Lung microvascular endothelial cell (primary cell): ENCODE measurements at places on chromosomes 1 and 21. TPM values are rescaled to one million over a fixed set of nuclear protein-coding genes. Genes with fewer than 3 reads are reported as not detected.

- DNase-seq, result no peak
Measured at GRCh38 chr1:11256299-11256698, 6.1 kb downstream of the MTOR start.

DNA sequence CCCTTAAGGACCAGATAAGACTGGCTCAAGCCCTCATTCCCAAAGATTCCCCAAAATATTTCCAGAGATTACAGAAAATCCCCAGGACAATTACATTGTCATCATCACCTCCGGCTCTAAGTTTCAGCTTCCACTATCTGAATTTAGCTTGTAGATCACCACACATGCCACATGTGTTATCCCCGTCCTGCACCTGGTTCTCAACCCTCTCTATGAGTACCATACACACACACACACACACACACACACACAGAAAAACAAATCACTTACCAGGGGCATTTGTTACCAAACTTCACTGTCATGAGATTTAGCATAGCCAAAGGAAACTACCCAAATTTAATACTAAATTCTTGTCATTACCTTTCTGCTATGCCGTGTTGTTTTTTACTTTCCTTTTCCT lies 15.4 kb upstream of the TSPAN1 start:
- no peak for DNase-seq

DNA sequence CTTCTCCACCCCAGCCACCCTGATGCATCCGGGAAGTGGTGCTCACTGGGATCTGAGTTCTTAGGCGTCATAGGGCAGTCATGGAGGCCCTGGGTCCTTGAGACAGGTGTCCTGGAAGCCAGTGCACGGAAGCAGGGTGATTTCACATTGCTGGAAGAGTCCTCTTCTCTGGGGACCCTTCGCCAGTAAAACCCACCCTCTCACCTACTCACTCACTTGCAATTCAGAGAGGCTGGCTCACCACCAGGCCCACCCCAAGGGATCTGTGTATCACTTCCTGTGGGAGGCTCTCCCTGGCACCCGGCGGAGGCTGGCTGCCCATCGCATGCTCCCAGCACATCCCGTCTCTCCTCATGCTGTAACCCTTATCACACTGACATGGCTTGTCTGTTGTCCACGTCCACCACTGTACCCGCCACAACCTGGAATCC lies 40.2 kb upstream of the EPS8L3 start:
- DNase-seq, result peak; percentile 43

Gene ABCA4
- total RNA-seq, result 60.8 and 487 TPM in 2 replicates
